Right lobe of liver (tissue), 6 donors: ENCODE measurements at places on chromosomes 6 and 20. TPM values are rescaled to one million over a fixed set of nuclear protein-coding genes. Genes with fewer than 3 reads are reported as not detected.

DNA sequence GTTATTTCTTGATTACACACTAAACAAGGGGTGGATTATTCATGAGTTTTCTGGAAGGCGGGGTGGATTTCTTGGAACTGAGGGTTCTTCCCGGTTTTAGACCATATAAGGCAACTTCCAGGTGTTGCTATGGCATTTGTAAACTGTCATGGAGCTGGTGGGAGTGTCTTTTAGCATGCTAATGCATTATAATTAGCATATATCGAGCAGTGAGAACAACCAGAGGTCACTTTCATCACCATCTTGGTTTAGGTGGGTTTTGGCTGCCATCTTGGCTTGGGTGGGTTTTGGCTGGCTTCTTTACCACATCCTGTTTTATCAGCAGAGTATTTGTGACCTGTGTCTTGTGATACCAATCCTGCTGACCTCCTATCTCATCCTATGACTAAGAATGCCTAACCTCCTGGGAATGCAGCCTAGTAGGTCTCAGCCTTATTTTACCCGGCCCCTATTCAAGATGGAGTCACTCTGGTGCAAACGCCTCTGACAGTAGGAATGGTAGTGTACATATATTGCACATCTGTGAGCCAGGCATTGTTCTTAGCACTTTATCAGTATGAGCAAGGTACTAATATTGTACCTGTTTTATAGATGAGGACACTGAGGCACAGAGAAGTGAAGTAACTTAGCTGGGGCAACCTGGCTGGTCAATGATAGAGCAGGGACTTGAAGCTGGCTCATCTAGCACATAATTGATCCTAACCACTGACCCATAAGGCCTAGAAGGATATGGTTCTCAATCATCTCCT is 203.7 kb downstream of the NFATC2 start:
- H3K27ac ChIP-seq, result no peak overlapping the region
- no peak overlapping the region for H3K4me3 ChIP-seq
- H3K27me3 ChIP-seq, result no peaks in the 10 kb centered on the region
- H3K36me3 ChIP-seq, result no peaks in the 10 kb centered on the region
- DNase-seq, result no peak

GRCh38 chr6:13624871-13625288 is 9.7 kb downstream of the NOL7 start:
- DNase-seq, result no peak
- H3K36me3 ChIP-seq, result peaks cover 7% of the 10 kb centered on the region
- no peaks in the 10 kb centered on the region for H3K4me1 ChIP-seq
- no peak overlapping the region for H3K27ac ChIP-seq
- no peak overlapping the region for H3K4me3 ChIP-seq

DNA sequence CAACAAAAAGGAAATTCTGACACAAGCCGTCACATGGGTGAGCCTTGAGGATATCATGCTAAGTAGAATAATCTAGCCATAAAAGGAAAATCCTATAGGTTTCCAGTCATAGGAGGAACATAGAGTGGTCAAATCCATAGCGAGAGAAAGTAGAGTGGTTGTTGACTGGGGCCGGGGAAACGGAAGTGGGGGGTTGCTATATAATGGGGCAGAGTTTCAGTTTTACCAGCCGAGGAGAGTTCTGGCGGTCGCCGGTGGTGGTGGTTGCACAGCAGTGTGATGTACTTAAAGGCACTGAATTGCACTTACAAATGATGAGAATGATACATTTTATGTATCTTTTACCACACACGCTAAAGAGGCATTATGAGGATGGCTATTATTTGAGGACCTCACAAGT is 4.9 kb downstream of the GPR31 start:
- H3K36me3 ChIP-seq, result no peaks in the 10 kb centered on the region
- H3K4me3 ChIP-seq, result no peak overlapping the region
- H3K27ac ChIP-seq, result no peak overlapping the region
- no peaks in the 10 kb centered on the region for H3K4me1 ChIP-seq

DNA sequence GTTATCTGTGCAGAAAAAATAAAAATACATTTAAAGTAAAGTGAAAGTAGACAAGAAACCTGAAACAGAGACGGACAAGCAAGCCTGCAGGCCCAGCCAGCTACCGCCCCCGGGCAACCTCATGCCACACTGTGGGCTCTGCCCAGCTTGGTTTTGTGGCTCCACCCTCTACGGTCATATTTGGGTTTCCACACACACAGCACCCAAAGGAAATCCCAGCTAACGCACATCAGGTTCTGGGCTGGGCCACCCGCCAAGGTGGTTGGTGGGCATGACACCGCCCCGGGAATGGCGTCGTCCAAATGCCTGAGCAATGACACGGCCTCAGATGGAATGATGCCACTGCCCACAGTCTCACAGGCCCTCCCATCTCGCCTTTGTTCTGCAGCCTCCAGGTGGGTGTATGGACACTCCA is 22.9 kb downstream of the FAM110A start:
- no peaks in the 10 kb centered on the region for H3K36me3 ChIP-seq
- H3K4me1 ChIP-seq, result no peaks in the 10 kb centered on the region
- no peak overlapping the region for H3K4me3 ChIP-seq
- H3K27me3 ChIP-seq, result no peaks in the 10 kb centered on the region
- no peak for DNase-seq

- no peaks in the 10 kb centered on the region for H3K4me1 ChIP-seq
- no peak for DNase-seq
- no peaks in the 10 kb centered on the region for H3K27me3 ChIP-seq
- H3K4me3 ChIP-seq, result no peak overlapping the region
These were observed 41.6 kb downstream of the FAM209B start for GRCh38 chr20:56574531-56575142.

- peaks cover 32% of the 10 kb centered on the region for H3K4me1 ChIP-seq
- H3K4me3 ChIP-seq, result no peak overlapping the region
- no peaks in the 10 kb centered on the region for H3K27me3 ChIP-seq
- no peak for DNase-seq
These were observed 22.2 kb downstream of the XRN2 start for GRCh38 chr20:21325296-21325695.

GRCh38 chr6:21109391-21110178 is 484.0 kb upstream of the SOX4 start:
- no peaks in the 10 kb centered on the region for H3K4me1 ChIP-seq
- no peaks in the 10 kb centered on the region for H3K27me3 ChIP-seq
- no peak for DNase-seq
- no peak overlapping the region for H3K4me3 ChIP-seq
- no peaks in the 10 kb centered on the region for H3K36me3 ChIP-seq

GRCh38 chr6:39343396-39343870 is 20.9 kb upstream of the KCNK16 start:
- H3K4me1 ChIP-seq, result no peaks in the 10 kb centered on the region
- H3K27me3 ChIP-seq, result no peaks in the 10 kb centered on the region
- no peaks in the 10 kb centered on the region for H3K36me3 ChIP-seq
- H3K27ac ChIP-seq, result no peak overlapping the region
- H3K4me3 ChIP-seq, result no peak overlapping the region

- no peaks in the 10 kb centered on the region for H3K36me3 ChIP-seq
- no peaks in the 10 kb centered on the region for H3K4me1 ChIP-seq
- H3K4me3 ChIP-seq, result no peak overlapping the region
These were observed 8.5 kb upstream of the BEND6 start for GRCh38 chr6:56946368-56946767.

DNA sequence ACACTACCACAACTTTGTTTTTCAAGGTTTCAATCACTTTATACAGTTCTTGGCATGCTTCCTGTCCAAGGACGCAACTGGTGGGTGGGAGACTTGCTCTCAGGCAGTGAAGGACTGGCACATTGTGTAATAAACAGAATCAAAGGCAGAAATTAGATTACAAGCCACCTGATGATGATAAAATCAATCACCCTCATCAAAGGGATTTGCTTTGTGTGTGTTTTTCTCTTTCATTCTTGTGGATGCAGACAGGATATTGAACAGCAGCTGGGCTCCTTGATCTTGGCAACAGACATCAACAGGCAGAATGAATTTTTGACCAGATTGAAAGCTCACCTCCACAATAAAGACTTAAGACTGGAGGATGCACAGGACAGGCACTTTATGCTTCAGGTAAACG is 71.4 kb downstream of the MTFR2 start:
- H3K27me3 ChIP-seq, result no peaks in the 10 kb centered on the region
- no peak for DNase-seq
- no peaks in the 10 kb centered on the region for H3K4me1 ChIP-seq
- no peak overlapping the region for H3K4me3 ChIP-seq

GRCh38 chr6:131136021-131136786 is 937 bp downstream of the AKAP7 start:
- peak; percentile 60 for DNase-seq
- H3K36me3 ChIP-seq, result no peaks in the 10 kb centered on the region
- H3K4me1 ChIP-seq, result peaks cover 15% of the 10 kb centered on the region
- peak overlapping the region; percentile 90 for H3K27ac ChIP-seq
- peak overlapping the region; percentile 82 for H3K4me3 ChIP-seq

- H3K36me3 ChIP-seq, result no peaks in the 10 kb centered on the region
- DNase-seq, result no peak
- no peaks in the 10 kb centered on the region for H3K4me1 ChIP-seq
- no peak overlapping the region for H3K4me3 ChIP-seq
These were observed 20.4 kb upstream of the BPIFB1 start for GRCh38 chr20:33262658-33263065.

GRCh38 chr6:133085896-133086295 is 155.3 kb upstream of the EYA4 start:
- H3K27me3 ChIP-seq, result no peaks in the 10 kb centered on the region
- no peak for DNase-seq
- H3K27ac ChIP-seq, result no peak overlapping the region
- H3K4me3 ChIP-seq, result no peak overlapping the region

DNA sequence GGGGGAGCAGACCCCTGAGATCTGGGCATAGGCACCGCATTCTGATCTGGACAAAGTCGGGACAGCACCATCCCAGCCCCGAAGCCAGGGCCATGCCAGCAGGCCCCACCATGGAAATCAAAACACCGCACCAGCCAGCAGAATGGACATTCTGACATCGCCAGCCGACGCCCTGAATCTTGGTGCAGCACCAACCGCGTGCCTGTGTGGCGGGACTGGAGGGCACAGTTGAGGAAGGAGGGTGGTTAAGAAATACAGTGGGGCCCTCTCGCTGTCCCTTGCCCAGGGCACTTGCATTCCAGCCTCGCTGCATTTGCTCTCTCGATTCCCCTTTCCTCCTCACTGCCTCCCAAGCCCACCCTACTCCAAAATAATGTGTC is 2.0 kb downstream of the NNAT start:
- no peak for DNase-seq
- no peaks in the 10 kb centered on the region for H3K27me3 ChIP-seq
- H3K27ac ChIP-seq, result no peak overlapping the region
- H3K4me3 ChIP-seq, result no peak overlapping the region

- H3K36me3 ChIP-seq, result peaks cover 34% of the 10 kb centered on the region
- no peaks in the 10 kb centered on the region for H3K4me1 ChIP-seq
- no peak for DNase-seq
- no peak overlapping the region for H3K27ac ChIP-seq
These were observed 20.0 kb downstream of the BRPF3 start for GRCh38 chr6:36216559-36216958.

GRCh38 chr6:120211955-120212792 is 862.6 kb upstream of the MAN1A1 start:
- peak; percentile 54 for DNase-seq
- H3K27ac ChIP-seq, result no peak overlapping the region
- no peaks in the 10 kb centered on the region for H3K36me3 ChIP-seq

DNA sequence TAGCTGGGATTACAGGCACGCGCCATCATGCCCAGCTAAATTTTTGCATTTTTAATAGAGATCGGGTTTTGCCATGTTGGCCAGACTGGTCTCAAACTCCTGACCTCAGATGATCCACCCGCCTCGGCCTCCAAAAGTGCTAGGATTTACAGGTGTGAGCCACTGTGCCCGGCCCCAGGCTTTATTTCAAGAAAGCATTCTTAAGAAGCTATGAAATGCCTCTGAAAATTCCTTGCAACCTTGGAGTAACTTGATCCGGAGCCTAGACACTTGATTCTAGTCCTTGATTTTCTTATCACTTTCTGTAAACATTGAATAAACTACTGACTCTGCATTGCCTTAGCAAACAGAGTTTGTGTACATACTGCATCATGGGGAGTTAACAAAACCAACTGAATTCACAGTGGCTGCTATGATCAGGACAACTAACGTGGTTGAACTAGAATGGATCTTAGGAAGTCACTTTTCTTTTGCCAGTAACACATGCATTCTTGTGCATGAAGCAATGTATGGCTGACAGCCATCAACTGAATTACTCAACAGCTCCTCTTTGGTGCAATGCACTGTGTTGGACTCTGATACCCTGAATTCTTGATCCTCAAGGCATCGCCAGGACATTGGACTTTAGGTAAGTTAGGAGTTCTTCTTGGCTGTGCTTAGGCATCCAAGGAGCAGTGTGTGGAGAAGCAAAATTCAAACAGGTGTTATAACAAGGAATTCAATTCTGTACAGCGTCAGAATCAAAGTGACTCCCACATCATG is 102.8 kb upstream of the TMEM170B start:
- no peak for DNase-seq
- H3K36me3 ChIP-seq, result no peaks in the 10 kb centered on the region
- no peak overlapping the region for H3K4me3 ChIP-seq

GRCh38 chr20:25336561-25337422 is 53.8 kb downstream of the ABHD12 start:
- H3K4me3 ChIP-seq, result no peak overlapping the region
- DNase-seq, result no peak
- H3K27me3 ChIP-seq, result no peaks in the 10 kb centered on the region
- H3K4me1 ChIP-seq, result peaks cover 21% of the 10 kb centered on the region
- no peak overlapping the region for H3K27ac ChIP-seq

DNA sequence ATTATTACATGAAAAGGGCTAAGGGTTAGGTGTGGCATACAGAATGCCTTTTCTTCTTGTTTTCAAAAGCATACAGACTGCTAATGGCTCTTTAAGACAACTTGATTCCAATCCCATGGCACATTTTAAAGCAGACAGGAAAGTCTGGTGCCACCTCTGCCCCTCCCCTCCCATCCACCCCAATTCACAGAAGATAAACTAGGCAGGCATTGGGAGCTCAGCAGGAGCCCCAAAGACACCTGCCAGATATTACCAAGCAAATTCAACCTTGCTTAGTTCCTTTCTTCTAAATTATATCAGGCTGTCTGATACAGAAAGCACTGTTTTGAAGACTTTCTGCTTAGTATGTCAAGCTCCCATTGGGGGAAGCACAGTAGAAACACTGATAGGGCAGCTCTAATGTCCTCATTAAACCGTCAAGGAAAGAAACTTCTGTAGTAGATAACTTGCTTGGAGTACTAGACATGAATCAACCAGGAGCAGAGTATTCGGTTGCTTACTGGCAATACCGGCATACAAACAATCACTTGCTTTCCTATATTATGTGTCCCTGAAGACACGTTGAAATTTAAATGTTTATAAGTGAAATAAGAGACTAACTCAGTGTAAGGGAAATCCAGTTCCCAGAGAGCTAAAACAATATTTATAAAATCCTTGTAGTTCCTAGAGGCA is 13.0 kb downstream of the SESN1 start:
- H3K4me1 ChIP-seq, result no peaks in the 10 kb centered on the region
- H3K4me3 ChIP-seq, result no peak overlapping the region
- H3K27me3 ChIP-seq, result no peaks in the 10 kb centered on the region
- DNase-seq, result no peak
- H3K27ac ChIP-seq, result no peak overlapping the region

GRCh38 chr6:55014321-55015088 is 159.8 kb upstream of the HCRTR2 start:
- H3K36me3 ChIP-seq, result no peaks in the 10 kb centered on the region
- no peak for DNase-seq
- H3K27ac ChIP-seq, result no peak overlapping the region
- H3K4me1 ChIP-seq, result no peaks in the 10 kb centered on the region
- no peak overlapping the region for H3K4me3 ChIP-seq

The SLC12A5 gene
- not detected for total RNA-seq

The PKIB gene
- total RNA-seq, result 3.9 TPM

The MAS1 gene
- not detected for total RNA-seq

The LRRC73 gene
- 0.40 TPM for total RNA-seq

The C2 gene
- total RNA-seq, result 309 TPM

The HEY2 gene
- 2.2 TPM for total RNA-seq

The TBXT gene
- total RNA-seq, result not detected

The PPIL6 gene
- not detected for total RNA-seq

The VEGFA gene
- 91.3 TPM for total RNA-seq

The THBD gene
- 1.4 TPM for total RNA-seq
